ENCODE measurements at places on chromosomes 3 and 15.

DNA sequence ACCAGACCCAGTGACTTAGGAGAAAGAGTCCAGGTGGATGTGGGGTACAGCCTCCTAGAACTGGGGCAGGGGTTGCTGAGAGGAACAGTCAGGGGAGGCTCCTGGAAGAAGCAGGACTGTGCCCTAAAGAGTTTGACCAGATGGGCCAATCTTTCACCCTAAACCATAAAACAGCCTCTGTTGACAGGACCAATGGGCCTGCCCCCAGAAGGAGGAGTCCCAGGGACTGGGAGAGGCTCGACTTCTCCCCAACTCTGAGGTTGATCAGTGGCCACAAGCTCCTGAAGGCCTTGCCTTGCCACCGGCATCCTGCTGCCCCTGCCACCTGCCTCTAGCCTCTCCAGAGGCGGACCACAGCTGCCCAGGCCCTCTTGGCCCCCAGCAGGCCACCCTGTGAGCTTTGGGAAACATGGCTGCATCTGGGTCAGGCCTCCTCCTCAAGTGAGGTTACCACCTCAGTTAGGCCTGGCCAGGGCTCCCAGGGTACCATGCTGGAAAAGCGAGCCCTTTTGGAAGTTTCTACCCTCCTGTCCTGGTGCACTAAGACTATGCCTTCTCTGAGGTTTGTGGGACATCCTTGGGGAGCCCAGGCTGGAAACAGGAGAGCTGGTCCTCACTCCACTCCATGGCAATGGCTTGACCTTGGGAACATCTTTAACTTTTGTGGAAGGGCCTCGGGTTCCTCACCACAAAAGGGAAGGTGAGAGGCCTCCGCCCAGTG lies 2.8 kb downstream of the VIPR1 start:
- no peak for DNase-seq

DNA sequence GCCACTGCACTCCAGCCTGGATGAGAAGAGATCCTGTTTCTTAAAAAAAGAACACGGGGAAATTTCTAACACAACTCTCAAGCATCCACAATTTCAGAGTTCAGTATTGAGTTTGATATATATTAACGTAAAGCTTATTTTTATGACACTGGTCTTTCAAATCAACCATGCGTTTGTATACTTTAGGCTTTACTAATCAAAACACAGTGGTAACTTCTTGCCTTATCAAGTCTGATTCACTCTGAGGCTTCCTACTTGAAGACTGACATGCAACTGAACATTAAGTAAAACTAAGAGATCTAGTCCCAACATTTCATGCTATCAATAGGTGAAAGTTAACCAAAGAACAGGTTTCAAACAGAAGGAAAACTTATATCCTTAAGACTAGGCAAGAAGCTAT lies 46.7 kb downstream of the PRTG start:
- no peak for DNase-seq

DNA sequence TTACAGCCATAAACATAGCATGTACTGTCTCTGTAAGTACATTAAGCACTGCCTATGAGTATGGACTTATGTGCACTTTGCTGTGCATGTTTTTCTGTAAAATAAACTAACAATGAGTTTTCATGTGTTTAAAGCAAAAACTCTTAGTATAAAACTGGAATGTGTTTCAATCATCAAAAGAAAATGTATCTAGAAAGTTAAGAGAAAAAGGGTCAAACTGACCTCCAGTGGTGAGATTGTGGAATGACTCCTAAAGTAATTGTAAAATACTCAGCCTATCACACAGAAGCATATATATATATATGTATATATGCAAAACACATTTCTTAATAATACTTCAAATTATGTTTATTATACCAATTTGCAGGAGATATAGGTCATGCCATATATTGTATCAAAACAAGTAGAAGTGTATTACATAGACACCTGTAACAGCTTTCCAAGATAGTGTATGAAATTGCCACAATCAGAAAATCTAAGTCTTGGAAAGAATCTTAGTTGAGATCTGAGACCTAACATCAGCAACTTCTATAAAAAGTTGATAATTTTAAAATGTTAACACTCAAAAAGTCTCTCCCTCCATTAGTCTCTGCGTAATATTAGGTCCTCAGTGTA lies 199.6 kb downstream of the FMN1 start:
- no peak for DNase-seq

DNA sequence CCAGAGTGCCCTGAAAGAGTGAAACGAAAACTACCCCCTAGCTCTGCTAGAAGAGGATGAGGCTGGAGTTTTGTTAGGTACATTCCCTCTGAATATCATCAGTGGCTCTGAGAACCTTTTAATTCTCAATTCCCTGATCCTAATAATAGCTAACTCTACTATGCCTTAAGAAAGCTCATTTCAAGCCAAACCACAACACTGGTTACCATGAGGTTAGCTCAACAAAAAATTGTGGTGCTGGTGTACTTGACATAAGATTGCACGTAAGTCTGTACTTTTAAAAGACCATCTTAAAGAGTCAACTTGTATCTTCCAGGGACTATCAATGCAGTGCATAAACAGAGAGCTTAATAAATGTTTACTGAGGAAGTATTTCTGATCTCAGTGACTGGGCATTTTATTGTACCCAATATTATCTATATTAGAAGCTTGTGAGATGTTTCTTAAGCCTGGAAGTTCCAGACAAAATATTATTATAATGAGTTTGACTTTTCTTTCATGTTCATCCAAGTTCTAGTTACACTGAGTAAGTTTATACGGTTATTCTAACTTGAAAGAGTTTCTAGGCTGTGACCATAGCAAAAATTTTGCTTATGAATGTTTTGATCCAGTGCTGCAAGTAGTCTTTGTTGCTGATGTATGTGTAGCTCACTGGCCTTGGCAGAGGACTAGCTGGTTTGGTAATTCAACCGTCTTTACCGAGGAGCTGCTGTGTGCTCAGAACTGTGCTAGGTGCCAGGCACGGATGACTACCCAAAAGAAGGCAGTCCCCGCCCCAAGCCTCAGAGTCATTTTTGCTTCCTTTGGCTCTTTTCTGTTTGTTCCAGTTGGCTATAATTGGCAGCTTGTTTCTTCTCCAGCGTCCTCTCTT lies 334.4 kb upstream of the TRIM42 start:
- no peak for DNase-seq

- DNase-seq: no peak
These were observed 90.6 kb downstream of the ABI3BP start for GRCh38 chr3:100902572-100902971.

DNA sequence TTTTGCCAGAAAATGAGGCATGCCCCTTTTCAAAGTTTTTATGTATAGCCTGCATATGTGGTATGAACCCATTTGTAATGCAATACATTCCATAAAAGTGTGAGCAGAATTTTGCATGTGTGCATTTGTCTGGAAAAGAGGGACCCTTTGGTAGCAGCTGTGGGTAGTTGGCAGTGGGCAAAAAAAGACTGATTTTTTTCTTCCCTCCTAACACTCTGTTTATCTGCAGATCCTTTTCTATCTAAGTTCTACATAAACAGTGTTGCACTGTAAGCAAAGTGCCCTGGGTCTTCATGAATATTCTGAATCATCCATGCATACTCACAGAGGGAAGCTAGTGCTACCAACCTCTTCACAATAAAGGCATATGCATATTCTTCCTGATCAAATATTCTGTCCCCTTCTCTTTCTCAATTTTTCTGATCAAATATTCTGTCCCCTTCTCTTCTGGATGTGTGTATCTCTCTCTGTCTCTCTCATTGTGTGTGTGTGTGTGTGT lies 211.2 kb upstream of the EIF1B start:
- DNase-seq: no peak

- no peak for DNase-seq
These were observed 881.8 kb upstream of the NR2F2 start for GRCh38 chr15:95448531-95449229.

GRCh38 chr15:66369773-66370651 lies 13.5 kb upstream of the TIPIN start:
- no peak for DNase-seq

DNA sequence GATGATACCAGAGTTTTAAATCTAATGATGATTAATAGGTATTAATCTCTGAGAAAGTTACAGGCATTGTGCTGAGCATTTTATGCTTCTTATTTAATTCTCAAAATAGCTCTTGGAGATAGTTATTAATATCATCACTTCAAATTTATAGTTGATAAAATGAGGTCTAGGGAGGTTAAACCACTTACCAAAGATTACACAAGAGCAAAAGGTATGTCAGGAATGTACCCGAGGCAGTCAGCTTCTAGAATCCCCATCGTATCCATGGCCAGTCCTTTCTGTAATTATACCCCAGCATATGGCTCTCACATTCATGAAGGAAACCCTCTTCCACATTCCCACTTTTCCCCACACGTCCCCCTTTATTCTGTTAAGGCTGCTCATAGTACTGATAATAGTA lies 421.3 kb downstream of the PYDC2 start:
- DNase-seq: no peak

GRCh38 chr15:27027229-27027628 lies 56.2 kb downstream of the GABRG3 start:
- no peak for DNase-seq

GRCh38 chr15:32936283-32936918 lies 218.6 kb downstream of the GREM1 start:
- no peak for DNase-seq

DNA sequence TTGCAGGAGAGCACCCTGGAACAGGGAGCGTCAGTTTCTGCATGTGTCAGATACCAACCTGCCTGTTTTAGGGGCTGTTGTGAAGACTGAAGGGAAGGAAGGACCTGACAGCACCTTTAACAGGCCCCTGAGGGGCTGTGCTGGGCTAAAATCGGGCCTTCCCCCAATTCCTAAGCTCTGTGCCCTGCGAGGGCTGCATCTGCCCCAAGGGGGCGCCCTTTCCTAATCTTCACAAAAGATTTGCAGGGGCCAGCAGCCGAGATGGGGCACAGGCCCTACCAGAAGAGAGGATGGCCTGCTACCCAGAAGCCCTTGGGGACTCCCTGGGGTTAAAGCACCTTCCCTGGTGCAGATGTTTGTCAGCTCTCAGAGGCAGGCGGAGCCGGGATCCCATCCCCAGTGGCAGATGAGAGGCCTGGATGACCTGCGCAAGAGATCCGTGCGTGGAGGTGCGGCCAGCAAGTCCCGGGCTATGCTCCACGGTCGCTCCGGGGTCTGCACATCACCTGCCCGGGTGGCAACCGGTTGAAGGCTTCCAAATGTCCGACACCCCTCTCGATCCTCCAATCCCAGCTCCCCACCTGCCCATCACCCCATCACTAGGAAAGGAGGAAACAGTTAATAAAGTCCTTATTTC lies 53.6 kb downstream of the RHCG start:
- no peak for DNase-seq

DNA sequence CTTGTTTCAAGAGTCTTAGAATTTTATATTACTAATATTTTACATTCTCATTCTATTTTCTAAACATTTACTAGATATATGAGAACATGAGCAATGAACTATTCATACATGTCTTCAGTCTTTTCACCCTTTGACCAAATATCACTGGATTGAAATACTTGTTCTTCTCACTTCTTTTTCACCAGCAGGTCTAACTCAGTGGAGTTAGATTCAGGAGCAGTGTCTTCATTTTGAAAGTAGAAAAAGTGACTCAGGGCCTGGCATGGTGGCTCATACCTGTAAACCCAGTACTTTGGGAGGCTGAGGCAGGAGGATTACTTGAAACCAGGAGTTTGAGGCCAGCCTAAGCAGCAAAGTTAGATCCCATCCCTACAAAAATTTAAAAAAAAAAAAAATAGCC lies 70.8 kb downstream of the USP13 start:
- DNase-seq: no peak

DNA sequence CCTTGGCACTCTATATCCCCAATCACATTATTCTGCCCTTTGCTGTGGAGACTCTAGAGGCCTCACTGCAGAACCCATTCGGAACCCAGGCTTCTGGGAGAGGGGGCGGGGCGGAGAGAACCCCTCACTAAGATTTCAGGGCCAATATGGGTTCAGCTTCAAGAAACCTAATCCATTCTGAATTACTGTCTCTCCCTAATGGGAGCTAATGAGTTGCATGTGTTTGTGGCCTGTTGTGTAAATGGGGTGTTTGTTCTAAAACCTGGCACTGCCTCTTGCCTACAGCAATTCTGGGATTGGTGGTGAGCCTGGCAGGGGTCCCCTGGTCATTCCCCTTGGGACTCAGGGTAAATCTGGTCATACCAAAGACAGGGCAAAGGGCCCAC lies 605 bp upstream of the RASL12 start:
- DNase-seq: no peak

DNA sequence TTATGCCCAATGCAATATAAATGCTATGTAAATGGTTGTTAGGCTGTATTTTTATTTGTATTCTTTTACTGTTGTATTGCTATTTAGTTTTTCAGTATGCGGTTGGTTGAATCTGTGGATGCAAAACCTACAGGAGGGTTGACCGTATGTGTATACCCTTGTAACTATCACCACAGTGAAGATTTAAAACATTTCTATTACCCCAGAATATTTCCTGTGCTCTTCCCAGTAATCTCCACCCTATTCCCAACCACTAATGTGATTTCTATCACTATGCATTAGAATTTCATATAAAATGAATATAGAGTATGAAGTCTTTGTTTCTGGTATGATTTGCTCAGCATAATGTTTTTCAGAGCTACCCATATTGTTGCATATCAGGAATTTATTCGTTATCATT lies 705.0 kb downstream of the MECOM start:
- no peak for DNase-seq

DNA sequence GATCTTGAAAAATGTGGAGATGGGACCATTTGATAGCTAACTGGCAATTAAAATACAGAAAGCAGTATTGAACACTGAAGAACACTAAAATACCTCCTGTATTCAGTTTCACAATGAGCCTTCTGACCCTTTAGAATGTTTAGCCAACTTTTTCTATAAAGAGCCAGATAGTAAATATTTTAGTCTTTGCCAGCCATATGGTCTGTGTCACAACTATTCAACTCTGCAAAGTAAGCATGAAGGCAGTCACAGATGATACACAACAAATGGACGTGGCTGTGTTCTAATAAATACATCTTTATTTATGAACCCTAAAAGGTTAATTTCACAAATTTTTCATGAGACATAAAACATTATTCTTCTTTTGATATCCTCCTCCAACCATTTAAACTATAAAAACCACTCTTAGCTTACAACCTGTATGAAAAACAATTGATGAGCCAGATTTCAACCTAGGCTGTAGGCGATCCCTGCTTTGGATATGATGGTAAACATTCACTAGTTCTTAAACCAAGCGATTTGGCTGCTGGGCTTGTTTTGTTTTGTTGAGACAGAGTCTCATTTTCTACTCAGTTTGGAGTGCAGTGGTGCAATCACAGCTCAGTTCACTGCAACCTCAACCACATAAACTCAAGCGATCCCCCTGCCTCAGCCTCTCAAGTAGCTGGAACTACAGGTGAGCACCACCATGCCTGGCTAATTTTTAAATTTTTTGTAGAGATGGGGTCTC lies 13.6 kb upstream of the CSPG5 start:
- DNase-seq: no peak

All from iPS DF 6.9 (cell line).